NCI-H187 (cell line): ENCODE measurements at places on chromosomes 1 and 21.
A peak's percentile ranks its signal among the peaks of the same experiment; 100 is the strongest.

DNA sequence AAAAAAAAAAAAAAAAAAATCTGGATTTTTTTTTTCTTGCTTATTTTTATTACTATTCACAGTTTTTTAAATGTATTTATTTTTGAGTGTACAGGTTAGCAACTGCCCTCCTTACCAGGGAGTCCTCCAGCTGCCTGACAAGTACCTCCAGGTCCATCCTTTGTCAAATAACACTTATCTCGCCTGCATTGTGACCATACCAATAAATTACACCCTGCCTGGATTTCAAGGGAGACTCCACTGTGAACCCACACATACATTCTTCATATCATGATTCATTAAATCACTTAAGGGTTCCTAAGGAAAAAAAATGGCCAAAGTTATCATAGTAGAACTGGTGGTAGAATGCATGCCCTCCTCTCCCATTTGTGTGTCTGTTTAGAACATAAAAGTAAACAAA is 38.4 kb downstream of the EEIG2 start:
- DNase-seq = peak; percentile 31

- no peak for DNase-seq
These were observed 45.6 kb downstream of the SUCO start for GRCh38 chr1:172578586-172578985.

DNA sequence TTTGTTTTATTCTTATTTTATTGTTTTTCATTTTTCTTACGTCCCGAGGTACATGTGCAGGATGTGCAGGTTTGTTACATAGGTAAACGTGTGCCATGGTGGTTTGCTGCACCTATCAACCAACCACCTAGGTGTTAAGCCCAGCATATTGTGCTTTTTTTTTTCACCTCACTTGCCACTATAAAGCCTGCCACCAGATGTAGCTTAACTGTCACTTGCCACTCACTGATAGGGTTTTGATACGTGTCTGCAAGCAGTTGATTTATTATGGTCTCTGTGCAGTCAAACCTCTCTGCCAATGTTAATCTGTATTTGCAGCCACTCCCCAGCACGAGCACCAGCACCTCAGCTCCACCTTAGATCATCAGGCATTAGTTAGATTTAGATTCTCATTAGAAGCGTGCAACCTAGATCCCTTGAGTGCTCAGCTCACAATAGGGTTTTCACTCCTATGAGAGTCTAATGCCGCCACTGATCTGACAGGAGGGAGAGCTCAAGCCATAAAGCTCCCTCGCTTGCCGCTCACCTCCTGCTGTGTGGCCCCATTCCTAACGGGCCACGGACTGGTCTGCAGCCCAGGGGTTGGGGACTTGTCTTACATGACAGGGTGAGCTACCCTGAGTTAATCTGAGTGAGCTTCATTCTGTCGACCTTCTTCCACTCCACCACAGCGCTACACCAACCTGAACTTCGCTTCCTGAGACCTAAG is 17.9 kb upstream of the ABCG1 start:
- DNase-seq = no peak

DNA sequence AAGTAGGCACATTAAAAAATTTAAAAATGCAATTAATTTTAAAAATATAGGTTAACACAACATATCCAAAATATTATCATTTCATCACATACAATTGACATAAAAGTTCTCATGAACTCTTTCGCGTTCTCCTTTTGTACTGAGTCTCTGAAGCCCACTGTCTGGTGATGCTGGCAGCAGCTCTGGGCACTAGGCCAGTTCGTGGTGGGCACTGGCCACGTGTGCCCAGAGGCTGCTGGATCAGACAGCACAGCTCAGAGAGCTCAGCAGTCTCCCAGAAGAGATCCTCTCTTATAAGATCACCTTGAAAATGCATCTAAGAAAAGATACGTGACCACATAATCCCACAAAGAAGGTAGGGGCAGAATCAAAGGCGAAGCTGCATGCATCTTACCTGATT is 9.9 kb downstream of the CEP104 start:
- no peak for DNase-seq
